ENCODE measurements at places on chromosomes 16 and 17. TPM values are rescaled to one million over a fixed set of nuclear protein-coding genes. Genes with fewer than 3 reads are reported as not detected.

Gene C16orf92
- not detected for total RNA-seq

Gene TSNAXIP1
- total RNA-seq = 0.99 TPM

Gene ELMO3
- 0.66 TPM for total RNA-seq

Gene FOXF1
- total RNA-seq = under 0.01 TPM

Gene SLC2A4
- total RNA-seq = 0.19 TPM

All from aortic smooth muscle cell (primary cell).